Activated naive CD4-positive, alpha-beta T cell (primary cell): ENCODE measurements at places on chromosomes 7 and 10.

DNA sequence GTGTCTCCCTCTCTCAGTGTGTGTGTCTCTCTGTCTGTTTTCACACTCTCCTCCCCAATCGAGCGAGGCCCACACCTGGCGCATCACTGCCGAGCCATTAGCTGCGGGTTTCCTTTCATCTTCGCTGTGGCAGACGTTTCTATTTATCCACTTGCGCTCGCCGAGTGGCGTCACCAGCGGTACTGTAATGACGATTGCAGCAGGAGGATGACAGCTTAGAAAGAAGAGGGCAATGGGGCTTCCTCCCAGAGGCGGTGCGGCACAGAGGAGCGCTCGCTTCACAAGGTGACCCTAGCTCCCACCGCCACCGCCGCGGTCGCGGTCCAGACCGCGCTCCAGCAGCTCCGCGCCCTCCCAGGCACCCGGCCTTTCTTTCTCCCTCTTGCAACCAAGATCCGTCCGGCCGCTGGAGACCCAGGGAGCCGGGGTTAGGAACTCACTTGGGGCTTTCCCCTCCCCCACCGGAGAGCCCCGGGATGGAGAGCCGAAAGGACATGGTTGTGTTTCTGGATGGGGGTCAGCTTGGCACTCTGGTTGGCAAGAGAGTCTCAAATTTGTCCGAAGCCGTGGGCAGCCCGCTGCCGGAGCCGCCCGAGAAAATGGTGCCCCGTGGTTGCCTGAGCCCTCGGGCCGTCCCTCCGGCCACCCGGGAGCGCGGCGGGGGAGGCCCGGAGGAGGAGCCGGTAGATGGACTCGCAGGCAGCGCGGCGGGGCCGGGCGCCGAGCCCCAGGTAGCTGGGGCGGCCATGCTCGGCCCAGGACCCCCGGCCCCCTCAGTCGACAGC lies at the start of gene EVX1:
TSS of gene EVX1 (plus strand) at position 248 of the 785 bp plus-strand sequence. CDS start at position 477, 229 bp downstream.
- no peak for DNase-seq

GRCh38 chr7:124784879-124785818 lies 19.6 kb upstream of the GPR37 start:
- DNase-seq = no peak

- no peak for DNase-seq
Measured at GRCh38 chr10:110275128-110275729, 29.5 kb downstream of the SMNDC1 start.

DNA sequence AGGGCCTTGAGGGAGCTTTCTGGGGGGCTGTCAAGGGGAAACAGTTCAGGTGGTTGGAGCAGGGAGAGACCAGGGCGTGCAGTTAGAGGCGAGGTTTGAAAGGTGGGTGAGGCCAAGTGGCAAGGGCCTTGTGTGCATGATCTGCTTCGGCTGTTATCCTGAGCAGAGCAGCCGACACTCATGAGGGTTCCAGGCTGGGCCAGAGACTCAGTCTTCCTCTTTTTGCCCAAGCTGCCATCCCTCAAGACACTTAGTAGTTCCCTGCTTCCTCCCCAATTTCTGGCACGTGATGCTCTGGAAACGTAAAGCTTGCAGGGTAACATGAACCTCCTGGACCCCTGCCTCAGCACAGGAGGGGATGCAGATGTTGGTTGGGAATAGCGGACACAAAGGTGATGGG lies 44.1 kb downstream of the KLRG2 start:
- DNase-seq = no peak

DNA sequence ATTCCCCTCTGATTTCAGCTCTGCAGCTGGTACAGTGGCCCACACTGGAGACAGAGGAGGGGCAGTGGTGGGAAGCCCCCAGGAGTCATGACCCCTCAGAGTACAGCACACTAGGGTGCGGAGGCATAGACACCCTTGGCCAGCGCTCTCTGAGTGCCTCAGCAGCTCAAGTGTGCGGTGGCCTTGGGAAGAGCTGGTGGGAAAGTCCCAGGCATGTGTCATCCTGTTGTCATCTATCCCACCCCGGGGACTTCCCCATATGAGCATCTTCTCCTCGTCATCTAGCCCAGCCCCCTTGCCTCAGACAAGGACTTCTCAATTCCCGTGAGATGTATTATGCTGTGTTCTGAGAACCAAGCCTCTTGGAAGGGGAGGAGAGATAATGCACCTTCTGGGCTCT lies 15.6 kb upstream of the PPIF start:
- DNase-seq = peak; percentile 15

DNA sequence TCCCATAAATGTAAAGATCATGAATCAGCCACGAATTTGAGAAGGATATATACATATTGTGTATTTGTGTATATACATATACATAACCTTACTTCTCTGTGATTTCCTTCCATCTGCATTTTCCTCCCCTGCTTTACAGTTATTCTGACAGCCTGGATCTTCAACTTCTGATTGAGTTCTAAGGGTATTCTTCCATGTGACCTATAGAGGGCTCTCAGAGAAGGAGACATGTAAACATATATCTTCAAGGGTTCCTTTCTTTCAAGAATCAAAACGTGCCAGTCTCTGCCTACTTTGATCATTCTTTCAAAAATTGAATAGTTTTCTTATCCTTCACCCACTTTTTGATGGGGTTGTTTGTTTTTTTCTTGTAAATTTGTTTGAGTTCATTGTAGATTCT lies 453.7 kb upstream of the POT1 start:
- no peak for DNase-seq

DNA sequence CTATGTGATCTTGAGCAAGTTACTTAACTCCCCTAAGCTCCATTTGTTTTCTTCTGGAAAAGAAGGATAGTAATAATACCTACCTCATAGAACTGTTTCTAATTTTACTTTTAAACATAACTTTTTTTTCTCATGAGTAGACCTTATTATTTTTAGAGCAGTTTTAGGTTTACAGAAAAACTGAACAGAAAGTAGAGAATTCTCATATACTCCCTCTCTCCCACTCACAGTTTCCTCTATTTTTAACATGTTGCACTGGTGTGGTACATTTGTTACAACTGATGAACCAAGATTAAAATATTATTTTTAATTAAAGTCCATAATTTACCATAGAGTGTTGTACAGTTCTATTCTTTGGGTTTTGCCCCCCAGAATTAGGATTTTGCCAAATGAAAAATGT lies 221.3 kb upstream of the CSTF2T start:
- DNase-seq = no peak

- DNase-seq = no peak
Measured at GRCh38 chr10:34682580-34682979, 132.5 kb downstream of the PARD3 start.

- no peak for DNase-seq
Measured at GRCh38 chr10:60978287-60979115, 34.5 kb upstream of the RHOBTB1 start.

DNA sequence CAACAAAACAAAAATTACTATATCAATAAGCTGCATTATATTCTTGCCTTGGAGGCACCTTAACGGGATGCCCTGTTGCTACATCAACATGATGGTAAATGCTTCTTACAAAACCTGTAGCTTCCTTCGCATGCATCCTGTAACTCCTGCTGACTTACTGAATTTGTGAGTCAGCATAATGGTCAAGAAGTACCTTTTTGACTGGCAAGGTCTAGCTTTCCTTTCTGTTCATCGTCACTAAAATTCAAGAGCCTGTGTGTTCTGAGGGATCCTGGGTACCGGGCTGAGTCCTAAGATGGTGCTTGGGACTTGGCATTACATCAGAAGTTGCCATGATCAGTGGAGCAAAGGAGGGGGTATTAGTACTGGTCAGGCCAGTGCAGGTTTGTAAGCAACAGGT lies 4.9 kb downstream of the PFKFB3 start:
- DNase-seq = no peak

GRCh38 chr7:138756591-138757242 lies 41.1 kb upstream of the TMEM213 start:
- DNase-seq = no peak

- no peak for DNase-seq
Measured at GRCh38 chr10:102633287-102633686, 11.0 kb upstream of the TRIM8 start.

DNA sequence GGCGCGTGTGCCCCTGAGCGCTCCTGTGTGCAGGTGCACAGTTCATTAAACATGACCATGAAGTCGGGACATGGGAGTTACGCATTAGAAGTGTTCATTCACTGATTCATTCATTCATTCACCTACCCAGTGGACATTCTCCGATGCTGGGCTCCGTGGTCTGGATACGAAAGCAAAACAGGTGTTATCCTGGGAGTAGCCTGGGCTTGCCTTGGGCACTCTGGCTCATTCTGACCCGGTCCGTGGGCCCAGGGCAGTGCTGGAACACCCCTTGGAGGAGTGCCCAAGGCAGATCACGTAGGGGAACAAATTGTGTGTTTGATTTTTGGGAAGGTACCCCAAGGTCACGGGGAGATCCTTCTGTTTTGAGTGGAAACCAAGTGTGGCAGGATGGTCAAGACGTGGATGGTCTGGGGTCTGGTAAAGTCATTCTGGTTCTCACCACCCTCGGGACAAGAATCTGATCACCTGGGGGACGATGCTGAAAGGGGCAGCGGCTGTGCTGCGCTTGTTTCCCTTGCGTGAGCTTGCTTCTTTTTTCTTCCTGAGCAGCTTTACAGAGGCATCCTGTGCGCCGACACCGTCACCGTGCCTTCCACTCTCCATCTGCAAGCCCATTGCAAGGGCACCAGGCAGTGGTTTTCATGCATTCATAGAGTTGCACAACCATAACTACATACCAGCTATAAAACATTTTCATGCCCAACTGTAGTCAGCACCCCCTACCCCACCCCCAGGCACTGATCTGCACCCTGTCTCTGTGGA lies 10.1 kb downstream of the ELFN1 start:
- DNase-seq = no peak

GRCh38 chr7:151241755-151242096 lies 6.8 kb downstream of the SMARCD3 start:
- DNase-seq = no peak

- DNase-seq = no peak
Measured at GRCh38 chr7:43004082-43004481, 71.9 kb downstream of the MRPL32 start.

DNA sequence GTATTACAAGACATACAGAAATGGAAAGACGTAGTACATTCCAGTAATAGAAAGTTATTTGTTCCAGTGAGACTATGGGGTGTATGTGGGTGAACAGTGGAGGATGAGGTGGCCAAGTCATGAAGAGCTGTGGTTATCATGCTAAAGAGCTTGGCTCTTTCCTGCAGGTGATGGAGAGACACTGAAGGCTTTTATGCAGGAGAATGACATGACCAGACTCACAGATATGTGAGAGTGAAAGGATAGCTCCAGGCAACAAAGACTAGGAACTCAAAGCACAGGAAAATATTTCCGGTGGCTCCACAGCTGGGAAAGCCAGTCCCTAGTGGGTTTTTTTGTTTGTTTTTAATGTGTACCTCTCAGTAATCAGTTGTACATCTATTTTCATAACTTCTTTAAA lies 133.5 kb downstream of the TSPAN12 start:
- DNase-seq = no peak

GRCh38 chr7:24251568-24251967 lies 32.4 kb upstream of the NPY start:
- DNase-seq = no peak

- no peak for DNase-seq
Measured at GRCh38 chr10:96359616-96360015, 814 bp upstream of the OPALIN start.

DNA sequence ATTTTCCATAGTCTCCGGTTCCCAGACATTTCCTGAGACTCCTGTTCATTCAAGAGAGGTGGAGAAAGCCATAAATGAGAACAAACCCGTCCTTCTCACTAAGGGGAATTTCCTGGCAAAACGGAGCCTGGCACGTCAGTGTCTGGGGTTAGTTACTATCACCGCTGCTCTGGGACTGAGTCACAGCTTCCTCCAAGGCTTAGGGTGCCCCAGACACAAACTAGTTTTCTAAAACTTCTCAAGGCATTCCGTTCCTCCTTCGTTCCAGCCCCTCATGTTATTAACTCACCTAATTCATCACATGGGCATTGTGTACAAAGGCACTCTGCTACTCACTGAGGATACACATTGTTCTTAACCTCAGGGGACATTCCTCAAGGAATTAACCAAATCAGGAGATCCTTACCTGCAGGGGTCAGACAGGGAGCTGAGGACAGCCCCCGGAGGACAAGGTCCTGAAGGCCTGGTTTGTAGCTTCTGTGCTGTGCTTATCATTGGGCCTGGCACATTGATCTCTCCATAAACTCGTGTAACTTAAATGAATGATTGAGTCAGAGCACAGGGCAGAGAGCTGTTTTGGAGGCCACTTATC lies 103.0 kb upstream of the KLF6 start:
- DNase-seq = no peak

- no peak for DNase-seq
Measured at GRCh38 chr10:5550621-5551530, 26.1 kb downstream of the CALML3 start.

GRCh38 chr10:119358152-119358512 lies 150.8 kb downstream of the GRK5 start:
- DNase-seq = no peak

- DNase-seq = no peak
Measured at GRCh38 chr7:96040250-96040772, 268.0 kb downstream of the DYNC1I1 start.

- DNase-seq = no peak
Measured at GRCh38 chr10:79045566-79046175, 23.1 kb upstream of the ZMIZ1 start.

DNA sequence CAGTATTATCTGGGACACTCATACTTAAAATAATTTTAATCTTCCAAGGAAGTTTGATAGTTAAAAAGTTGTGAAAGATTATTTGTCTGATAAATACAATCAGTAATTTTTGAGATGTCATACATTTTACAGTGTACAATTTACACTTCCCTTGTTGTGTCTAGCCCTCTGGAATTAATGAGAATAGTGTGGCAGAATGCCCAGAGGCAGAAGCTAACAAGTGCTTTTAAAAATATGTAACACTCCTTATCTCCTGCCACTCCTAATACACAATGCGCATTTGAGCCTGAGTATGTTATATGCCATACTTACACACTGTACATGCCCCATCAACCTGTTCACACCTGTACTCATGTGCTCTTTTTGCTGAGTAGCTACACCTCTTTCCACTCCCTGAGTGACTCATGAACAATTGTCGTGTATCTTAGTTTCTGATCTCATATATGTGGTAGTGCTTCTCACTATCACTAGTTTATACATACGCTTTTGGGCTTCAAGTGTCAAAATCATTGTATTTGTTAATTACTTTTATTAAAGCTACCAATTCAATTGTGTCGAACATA lies 106.9 kb upstream of the GNAI1 start:
- DNase-seq = no peak

GRCh38 chr10:132929953-132930548 lies 12.3 kb downstream of the CFAP46 start:
- DNase-seq = no peak
